ENCODE measurements at places on chromosomes 16 and 17.

GRCh38 chr17:49694847-49695697 is 12.7 kb downstream of the SLC35B1 start:
- DNase-seq = no peak

DNA sequence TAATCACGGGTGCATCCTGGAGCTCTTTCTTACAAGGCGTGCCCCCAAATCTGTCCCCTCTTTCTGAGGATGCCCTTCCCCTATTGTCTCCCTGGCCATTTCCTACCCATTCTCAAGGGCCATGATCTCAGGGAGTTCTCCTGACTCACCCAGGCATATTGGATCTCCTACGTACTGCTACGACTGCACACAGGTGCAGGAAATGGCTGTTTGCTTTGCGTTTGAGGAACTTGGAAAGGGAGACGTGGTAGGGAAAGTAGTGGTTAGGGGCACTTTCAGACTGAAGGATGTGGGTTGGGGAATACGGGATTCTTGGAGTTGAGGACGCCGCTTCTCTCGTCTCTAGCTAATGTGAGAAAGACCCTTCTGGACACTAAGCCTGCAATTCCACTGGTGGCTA is 18.7 kb upstream of the MEOX1 start:
- DNase-seq = no peak

DNA sequence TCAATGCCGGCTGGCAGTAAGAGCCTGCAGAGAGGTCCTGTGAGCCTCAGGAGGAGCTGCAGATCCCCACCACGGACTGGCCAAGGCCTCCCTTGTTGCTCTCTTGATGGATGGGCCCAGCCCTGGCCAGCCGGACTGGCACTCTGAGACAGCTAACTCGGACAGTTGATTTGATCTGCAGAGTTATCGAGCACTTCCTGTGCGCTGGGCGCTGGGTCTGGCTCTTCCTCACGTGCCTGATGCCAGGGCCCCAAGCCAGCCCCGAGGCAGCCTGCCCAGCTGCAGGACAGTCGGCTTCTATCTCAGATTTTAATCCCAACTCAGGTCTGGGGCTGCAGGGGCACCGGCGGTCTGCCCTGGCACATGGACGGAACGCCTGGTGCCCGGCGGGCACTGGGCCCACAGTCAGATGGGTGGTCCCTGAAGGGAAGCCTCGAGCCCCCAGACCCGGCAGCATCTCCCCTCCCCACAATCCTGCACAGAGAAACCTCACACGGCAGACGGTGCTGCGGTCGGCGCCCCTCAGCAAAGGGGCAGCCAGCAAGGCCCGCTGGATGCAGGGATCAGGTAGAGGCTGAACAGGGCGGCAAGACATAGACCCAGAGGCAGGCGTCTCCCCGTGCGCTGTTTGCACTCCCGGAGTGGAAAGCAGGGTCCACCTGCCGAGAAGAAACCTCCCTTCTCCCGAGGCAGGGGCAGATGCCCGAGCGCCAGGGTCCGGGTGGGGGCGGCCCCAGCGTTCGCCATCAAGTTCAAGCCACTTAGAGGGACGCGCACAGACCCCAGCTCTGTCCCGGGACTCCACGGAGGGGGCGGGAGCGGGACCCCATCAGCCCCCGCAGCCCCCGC is 34.0 kb downstream of the TIMM22 start:
- DNase-seq = no peak

DNA sequence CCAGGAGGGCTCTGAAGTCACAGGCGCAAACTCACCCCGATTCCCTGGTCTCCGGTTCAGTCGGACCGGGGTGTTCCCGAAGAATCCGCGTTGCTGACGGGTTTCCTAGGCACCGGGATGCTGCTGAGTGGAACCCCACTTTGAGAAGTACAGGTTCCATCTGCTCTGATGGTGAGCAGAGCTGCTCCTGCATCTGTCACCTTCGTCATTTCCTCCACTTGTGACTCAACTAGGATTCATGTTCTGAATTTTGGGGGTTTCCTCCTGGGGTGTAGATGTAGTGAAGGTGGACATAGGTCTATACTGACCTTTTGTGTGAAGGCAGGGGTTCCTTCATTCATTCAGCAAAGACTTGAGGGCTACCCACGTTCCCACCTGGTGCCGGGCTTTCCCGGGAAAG is 25.0 kb downstream of the LGALS3BP start:
- DNase-seq = no peak

DNA sequence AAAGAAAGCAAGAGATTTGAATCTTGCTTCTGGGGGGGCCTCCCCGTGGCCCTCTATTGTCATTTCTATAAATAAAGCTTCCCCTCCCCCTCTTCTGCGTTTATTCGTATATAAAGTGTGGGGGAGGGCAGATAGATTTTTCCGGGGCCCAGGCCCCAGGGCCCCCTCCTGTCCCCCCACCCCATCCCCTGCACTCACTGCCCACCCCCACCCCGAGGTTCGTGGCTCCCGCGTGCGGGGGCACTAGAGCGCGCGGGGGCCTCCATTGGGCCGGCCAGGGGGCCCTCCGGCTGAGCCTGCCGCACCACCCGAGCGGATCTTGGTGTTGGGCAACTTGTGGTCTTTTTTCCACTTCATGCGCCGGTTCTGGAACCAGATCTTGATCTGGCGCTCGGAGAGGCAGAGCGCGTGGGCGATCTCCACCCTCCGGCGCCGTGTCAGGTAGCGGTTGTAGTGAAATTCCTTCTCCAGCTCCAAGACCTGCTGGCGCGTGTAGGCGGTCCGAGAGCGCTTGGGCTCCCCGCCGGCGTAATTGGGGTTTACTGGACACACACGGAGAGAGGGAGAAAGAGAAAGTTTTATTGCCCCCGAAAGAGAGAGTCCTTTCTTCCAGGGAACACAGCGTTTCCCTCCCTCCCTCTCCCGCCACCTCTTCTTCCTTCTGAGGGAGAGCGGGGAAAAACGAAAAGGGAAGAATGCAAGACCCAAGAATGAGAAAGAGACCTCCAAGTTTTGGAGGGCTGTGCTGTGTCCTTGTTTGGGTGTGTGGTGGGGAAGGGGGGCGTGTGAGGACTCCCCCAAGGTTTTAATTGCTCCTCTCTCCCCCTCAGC is 1.5 kb downstream of the HOXB4 start:
- no peak for DNase-seq

DNA sequence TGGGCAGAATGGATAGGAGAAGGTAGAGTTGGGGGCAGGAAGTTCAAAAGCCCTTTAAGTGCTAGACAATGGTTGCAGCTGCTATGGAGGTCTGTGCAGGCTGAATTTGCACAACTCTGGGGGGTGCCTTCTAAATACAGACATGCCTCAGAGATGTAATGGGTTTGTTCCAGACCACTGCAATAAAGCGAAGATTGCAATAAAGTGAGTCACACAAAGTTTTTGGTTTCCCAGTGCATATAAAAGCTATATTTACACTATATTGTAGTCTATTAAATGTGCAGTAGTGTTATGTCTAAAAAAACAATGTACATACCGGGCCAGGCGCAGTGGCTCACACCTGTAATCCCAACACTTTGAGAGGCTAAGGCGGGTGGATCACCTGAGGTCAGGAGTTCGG is 60.5 kb upstream of the MYOCD start:
- no peak for DNase-seq

DNA sequence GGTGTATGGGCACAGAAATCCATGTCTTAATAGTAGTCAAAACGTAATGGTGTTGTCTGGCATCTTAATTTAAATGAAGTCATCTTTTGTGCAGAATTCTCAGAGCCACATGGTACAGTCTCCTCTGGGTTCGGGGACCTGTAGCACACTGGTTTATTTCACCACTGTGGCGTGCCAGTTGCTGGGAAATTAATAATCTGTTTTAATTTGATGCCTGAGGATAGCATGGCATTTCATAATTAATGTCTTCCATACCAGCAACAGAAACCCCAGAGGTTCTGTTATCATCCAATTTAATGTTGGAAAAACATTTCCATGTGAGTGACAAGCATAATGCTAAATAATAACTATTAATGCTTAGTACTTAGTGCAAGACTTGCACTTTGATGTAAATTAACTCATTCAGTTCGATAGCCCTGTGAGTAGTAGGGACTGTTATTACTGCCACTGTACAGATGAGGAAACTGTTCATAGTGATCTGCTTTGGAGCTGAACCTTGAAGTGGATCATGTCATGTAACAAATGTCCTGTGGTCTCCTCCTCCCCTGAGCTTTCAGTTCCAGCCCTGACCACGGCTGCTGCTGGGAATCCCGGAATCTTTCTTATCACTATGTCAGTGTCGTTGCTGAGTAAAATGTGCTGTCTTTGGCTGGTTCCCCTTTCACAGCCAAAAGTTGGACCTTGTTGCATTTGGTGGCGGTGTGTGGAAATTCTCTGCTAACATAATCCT is 51.2 kb downstream of the SNX29 start:
- no peak for DNase-seq

- no peak for DNase-seq
These were observed 201.4 kb upstream of the CIBAR2 start for GRCh38 chr16:85313526-85314301.

- DNase-seq = no peak
These were observed 10.4 kb downstream of the KPNB1 start for GRCh38 chr17:47660064-47660492.

DNA sequence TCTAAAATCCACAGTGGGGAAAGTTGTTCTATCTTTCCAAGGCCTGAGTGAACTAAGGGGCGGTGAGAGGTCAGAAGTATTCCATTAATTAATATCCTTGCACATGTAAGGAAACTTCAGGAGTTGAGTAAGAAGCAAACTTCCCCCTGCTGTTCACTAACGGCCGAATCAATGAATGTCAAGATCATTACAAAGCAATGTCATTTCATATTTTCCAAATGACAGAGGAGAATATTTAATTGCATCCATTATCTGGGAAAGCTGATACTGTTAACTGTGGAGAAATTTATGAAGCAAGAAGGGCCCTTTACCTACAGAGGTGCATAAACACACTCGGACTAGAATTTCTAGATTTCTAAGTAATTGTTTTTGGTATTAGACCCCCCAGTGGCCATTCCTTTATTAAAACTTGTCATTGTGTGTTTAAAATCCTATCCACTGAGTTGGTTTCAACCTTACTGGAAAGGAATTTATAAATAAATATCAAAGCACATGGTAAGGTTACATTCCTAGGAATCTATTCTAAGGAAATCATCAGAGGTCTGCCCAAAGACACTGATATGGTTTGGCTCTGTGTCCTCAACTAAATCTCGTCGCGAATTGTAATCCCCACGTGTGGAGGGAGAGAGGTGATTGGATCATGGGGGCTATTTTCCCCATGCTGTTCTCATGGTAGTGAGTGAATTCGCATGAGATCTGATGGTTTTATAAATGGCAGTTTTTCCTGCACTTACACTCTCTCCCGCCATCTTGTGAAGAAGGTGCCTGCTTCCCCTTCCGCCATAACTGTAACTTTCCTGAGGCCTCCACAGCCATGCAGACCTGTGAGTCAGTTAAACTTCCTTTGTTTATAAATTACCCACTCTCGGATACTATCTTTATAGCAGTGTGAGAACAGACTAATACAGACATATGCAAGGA is 20.4 kb upstream of the SMURF2 start:
- no peak for DNase-seq

Measured in mesendoderm (in vitro differentiated cells).